Testis (tissue), 5 donors: ENCODE measurements at places on chromosomes 3 and 15. TPM values are rescaled to one million over a fixed set of nuclear protein-coding genes. Genes with fewer than 3 reads are reported as not detected.

- DNase-seq, result no peak
Measured at GRCh38 chr3:29971895-29972294, 634.5 kb upstream of the TGFBR2 start.

DNA sequence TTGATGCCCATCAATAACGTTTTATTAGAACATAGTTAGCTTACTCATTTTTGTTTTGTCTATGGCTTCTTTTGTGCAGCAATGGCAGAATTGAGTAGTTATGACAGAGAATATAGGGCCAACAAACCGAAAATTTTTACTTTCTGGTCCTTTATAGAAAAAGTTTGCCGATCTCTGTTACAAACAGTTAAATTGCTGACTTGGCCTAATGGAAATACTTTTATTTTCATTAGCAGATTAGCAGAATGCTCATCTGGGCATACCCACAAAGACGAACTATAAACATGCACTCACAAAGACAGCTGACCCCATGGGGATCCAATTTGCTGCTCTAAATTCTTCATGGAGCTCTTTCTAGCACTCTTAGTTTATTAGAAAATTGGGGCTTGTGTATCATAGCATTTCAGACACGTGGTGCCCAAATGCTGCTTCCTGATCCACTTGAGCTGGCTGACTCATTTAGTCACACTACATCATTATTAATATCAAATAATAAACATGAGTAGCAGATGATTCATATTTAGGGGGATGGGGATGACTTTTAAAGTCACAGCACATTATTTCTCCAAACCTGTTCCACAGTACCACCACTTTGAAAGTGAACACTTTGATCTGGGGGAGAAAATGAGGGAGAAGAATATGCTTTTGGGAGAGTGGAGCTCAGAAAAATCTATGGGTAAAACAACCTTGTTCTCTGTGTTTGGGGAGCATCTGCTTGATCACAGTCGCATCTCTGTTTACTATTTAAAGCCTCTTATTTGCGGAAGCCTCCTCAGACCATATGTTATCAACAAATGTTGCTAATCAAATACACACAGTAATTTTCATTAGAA is 228.1 kb upstream of the FEZF2 start:
- DNase-seq, result no peak

The ROBO2 gene
- 17.7 TPM for total RNA-seq

The ACAN gene
- total RNA-seq, result 6.6 TPM

The C15orf39 gene
- total RNA-seq, result 168 TPM
